Fibroblast of skin of back (primary cell): ENCODE measurements at places on chromosomes 6 and 20.

GRCh38 chr20:14067603-14068002, 72.3 kb downstream of the MACROD2 start:
- no peak for DNase-seq

DNA sequence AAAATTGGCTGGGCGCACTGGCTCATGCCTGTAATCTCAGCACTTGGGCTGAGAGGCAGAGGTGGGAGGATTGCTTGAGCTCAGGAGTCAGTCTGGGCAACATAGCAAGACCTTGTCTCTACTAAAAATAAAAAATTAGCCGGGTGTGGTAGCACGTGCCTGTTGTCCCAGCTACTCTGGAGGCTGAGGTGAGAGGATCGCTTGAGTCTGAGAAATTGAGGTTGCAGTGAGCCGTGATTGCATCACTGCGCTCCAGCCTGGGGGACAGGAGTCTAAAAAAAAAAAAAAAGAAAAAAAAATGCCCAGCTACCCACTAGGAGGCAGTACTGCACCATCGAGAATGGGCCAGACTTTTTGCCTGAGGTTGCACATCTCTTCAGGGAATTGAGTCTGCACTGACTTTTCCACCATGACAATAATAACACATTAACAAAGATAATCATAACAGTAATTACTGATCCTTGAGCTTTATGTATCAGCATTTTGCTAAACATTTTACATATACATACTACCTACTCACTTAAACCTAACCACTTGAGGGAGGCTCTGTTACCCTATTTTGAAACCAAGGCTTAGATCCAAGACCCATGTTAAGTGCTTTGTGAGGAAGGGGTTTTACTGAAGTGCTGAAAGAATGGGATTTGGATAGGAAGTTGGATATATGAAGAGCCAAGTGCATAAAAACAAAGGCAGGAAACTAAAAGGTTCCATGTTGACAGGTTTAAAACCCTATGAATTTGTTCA, 21.0 kb downstream of the SRSF3 start:
- DNase-seq = peak; percentile 58

DNA sequence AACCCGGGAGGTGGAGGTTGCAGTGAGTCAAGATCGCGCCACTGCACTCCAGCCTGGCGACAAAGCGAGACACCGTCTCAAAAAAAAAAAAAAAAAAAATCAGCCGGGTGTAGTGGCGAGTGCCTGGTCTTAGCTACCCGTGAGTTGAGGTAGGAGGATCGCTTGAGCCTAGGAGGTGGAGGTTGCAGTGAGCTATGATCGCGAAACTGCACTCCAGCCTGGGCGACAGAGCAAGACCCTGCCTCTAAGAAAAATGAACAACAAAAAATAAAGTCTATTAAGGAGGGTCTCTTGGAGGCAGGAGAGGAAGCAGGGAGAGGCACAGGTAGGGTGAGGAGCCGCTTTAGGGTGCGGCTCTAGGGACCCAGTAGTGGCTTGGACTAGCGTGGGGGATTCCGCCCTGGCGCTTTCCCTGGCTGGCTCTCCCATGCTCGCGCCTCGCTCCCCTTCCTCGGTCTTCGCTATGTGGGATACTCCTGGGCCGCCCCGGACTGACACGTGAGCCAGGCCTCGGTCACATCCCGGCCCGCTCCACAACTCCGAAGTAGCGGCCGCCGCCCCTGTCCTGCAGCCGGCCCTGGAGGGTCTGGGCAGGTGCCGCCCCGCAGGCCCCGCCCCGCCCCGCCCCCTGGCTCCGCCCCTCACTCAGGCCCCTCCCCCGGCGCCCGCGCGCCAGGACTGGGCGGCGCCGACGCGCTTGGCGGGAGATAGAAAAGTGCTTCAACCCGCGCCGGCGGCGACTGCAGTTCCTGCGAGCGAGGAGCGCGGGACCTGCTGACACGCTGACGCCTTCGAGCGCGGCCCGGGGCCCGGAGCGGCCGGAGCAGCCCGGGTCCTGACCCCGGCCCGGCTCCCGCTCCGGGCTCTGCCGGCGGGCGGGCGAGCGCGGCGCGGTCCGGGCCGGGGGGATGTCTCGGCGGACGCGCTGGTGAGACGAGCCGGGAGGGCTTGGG, at the start of gene MYBL2:
MYBL2 (plus strand) TSS at position 739 of the 953 bp plus-strand sequence; CDS start at position 909, 170 bp downstream.
- peak; percentile 63 for DNase-seq

- DNase-seq = no peak
Observed at GRCh38 chr6:89387516-89388201, 24.4 kb downstream of the RRAGD start.

- DNase-seq = no peak
Observed at GRCh38 chr20:10965936-10966470, 292.2 kb upstream of the JAG1 start.

DNA sequence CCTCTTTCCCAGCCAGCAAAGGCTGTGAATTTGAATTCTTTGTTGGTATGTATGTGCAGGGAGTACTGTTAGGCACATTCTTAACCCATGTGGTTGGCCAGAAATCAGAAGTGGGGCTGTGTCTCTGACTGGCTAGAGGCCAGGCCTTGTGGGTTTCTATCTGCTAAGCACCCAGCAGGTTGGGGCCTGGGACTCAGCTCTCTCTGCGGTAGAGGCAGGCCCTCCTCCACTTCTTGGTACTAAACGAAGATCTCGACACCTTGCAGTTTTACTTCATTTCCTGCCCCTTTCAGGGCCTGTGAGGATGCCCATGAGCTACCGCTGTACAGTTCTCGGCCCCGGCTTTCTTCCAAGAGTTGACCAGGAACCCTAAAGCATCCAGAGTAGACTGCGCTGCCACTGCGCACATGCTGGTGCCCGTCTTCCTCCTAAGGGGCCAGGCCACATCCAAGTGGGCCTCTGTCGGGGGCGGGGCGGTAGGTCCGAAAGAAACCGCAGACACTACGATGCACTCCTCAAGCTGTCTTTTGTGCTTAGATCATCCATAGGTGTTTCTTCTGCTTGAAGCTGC, 51.1 kb downstream of the TCP11 start:
- peak; percentile 90 for DNase-seq

- DNase-seq = no peak
Observed at GRCh38 chr20:2917266-2917665, 44.0 kb downstream of the PTPRA start.

- DNase-seq = peak; percentile 80
Observed at GRCh38 chr6:44004625-44005506, 122.4 kb downstream of the MRPL14 start.
